ENCODE measurements at places on chromosomes 2 and 18.

DNA sequence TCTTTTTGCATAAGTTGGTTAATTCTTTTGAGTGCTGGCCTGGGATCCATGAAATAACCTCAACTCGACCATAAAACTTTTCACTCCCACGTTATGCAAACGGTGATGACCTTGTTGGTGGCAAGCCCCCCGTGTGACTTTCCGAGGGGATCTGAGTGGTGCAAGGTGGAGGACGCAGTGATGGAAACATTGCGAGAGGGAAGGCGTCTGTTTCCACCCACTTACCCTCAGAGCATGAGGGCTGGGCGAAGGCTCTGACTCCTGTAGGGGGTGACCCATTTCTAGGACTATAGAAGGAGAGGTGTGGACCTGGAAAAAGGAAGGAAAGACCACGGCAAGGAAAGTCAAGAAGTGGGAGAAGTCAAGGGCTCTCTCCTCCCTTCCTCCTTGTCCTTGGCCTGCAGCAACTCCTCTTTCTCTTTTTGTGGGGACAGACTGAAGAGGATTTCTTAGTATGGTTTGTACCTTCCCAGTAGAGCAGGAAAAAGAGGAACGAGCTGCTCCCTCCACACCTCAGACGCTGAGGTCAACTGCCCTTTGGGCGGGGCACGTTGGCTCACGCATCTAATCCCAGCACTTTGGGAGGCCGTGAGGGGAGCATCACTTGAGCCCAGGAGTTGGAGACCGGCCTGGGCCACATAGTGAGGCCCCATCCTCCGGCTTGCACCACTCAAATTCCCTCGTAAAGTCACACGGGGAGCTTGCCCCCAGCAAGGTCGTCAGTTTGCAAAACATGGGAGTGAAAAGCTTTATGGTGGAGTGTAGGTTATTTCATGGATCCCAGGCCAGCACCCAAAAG lies 15.5 kb upstream of the CD8A start:
- no peak for DNase-seq

DNA sequence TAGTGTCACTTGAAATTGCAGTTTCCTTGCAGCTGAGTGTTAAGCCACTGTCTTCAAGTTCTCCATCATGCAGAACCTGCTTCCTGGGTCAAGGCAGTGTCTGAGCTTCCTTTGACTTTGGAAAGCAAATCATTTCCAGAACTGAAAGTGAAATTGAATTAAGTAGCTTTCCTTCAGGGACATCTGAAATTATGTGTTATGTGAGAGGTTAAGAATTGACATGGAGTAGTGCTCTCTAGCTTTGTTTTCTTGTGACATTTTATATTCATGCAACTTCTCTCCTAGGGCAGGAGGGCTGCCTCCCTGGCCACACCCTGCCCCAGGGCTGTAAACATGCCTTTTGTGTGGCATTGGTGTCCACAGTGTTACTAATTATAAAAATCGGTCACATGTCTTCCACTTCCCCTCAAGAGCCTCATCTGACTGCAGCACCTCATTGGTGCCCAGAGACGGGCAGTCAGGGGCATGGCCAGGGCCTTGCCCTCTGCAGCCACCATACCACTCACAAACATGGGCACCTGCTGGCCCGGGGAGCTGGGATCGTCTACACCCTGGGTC lies 14.4 kb downstream of the RAB12 start:
- DNase-seq: no peak

DNA sequence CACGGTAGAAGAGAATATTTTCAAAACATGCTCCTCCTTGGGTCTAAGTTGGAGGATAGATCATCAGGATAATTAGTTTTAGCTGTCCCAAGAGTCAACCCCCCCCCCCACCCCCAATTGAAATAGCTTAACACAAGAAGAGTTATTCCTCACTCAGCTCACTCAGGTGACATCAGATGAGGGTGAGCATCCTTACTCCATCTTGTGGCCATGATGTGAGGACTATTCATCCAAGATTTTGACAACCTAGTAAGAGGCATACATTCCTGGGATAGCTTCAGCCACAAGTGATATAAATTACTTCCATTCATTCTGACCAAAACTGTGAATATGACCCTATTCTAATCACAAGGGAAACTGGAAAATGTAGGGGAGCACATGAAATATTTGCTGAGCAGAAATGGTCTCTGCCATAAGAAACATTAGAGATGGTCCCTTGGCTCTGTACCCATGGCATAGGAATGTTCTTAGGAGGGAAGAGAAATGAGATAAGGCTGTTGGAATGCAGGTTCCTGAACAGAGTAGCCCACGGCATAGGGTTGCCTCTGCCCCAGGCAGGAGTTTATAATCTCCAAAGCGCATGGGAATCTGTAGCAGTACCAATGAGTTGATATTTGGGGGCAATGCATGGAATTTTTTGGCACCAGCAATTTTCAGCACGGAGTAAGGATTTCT lies 257.2 kb downstream of the CYRIA start:
- no peak for DNase-seq

DNA sequence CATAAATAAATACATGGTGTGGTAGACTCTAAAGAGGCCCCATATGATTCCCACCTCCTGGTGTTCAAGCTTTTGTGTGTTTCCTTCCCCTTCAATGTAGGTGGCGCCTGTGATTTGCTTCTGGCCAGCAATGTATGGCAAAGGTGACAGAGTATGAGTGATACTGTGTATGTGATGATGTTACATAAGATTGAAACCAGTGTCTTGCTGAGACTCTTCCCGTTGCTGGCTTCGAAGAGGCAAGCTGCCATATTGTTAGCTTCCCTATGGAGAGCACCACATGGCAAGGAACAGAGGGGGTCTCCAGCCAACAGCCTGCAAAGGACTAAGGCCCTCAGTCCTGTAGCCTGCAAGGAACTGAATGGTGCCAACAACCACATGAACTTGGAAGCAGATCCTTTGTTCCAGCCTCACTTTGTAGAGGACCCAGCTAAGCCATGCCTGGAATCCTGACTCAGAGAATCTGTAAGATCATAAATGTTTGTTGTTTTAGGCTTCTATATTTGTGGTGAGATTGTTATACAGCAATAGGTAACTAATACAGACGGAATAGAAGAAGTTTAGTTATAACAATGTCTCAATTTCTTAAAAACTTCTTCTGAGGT lies 1.7 kb upstream of the SMAD4 start:
- no peak for DNase-seq

GRCh38 chr2:122639176-122639575 lies 883.7 kb downstream of the TSN start:
- DNase-seq: no peak

DNA sequence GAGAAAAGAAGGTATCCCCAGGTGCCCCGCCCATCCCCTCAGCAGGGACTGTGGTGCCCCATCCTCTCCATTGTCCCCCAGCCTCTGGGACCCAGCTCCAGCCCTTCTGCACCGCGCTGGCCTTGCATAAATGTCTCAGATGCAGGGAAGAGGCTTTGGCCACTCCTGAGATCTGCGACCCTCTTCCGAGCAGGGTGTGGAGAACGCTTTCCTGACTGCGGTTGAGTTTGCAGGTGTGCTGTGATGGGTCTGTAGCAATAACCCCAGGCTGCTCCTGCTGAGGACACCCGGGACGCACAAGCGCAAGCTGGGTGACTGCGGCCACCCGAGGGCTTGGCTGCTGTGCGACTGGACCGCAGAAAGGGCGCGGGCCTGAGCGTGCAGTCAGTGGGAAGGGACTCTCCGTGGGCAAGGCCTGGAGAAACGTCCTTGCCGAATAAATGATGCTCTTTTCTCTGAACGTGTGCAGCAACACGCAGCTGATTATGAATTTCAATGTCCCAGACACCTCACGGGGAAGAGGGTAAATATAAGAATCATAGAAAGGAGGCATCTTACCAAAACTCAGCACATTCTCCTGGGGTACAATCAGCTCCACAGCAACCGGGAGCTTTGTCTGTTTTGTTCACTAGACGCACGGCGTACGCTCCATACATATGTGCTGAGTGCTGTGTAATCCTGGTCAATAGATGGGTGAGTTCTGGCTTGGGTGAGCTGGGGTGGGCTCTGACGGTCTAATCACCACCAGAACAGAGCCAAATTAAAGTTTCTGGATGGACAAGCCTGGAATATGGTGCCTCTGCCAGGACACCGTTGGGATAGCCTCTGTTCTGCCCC lies 67.5 kb upstream of the ZNF516 start:
- DNase-seq: no peak

DNA sequence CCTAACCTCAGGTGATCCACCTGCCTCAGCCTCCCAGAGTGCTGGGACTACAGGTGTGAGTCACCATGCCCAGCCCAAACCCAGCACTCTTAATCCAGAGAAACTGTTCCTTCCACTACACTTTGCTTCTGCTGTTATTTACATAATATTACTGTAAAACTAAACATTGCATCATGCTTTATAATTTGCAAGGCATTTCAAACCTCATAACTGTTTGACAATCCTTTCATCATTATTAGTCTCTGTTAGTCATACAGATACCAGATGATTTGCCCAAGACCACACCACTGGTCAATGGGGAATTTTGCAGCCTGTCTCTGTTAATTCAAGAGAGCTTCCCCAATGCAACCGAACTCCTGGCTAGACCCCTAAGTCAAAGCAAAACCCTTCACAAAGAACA lies 338.3 kb downstream of the ALK start:
- no peak for DNase-seq

DNA sequence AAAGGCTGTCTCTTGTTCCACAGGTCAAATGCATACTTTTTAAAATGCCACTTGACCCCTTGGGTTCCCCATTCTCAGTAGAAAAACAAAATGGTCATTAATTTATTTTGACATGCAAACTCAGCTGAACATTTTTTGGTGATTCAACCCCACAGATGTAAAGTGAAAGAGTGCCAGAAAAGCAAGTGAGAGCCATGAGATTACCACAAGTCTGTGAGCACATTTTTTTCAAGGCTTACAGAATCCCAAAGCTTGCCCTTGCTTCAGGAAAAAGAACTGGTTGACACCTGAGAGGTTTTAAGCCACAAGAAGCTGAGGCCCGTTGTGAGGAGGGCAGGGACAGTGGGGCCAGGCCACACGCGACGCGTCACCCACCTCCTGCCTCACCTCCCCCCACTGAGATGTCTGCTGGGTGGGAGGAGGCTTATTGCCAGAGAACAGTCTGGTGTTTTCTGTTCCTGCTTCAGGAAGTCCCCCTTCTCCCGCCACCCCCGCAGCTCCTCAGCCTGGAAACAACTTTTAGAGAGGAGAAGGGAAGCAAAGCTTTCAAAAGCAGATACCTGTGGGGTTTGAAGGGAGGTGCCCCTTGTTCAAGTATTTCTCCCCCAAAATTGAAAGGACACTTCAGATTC lies 70.4 kb upstream of the CYP1B1 start:
- no peak for DNase-seq

GRCh38 chr2:20617081-20617575 lies 33.8 kb downstream of the HS1BP3 start:
- DNase-seq: no peak

- no peak for DNase-seq
Measured at GRCh38 chr2:26685989-26686839, 6.3 kb upstream of the KCNK3 start.

DNA sequence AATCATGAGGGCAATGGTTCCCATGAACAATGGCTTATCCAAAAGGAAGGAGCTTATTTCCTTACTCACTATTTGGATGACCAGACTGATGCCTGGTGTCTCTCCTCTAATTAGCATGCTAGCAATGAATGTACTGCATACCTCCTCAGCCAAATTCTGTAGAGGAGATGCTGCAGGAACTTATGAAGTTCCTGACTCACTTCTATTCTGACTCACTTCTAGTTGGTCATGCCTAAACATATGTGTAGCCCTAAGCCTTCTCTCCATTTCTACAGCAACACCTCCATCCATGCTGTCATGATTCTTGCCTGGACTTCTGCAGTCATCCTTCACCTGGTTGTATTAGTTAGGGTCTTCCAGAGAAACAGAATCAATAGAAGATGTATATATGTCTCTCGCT lies 59.9 kb upstream of the MRPS9 start:
- no peak for DNase-seq

- DNase-seq: no peak
Measured at GRCh38 chr2:124025171-124025580, at the start of gene CNTNAP5. TSS of gene CNTNAP5 (plus strand) at chr2:124025287. CDS start at chr2:124025651, 364 bp downstream.

DNA sequence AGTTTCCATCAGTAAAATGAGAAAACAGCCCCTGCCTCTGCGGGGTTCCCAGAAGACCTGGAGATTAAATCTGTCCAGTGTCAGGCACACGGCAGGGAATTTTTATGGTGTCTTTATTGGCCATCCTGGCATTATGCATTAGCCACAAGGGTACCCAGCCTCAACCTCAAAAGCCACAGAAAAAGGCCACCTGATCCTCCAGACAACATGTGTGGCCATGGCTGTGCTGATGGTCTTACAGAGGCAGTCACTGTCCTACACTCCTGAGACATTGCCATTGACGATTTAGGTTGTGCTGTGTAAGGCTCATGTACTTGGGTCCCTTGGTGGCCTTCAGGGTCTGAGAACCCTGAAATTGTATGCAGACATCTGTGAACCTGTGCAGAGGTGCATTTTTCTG lies 115.6 kb downstream of the SMAD7 start:
- DNase-seq: no peak

All from T-helper 17 cell (primary cell).